H9 (cell line): ENCODE measurements at places on chromosomes 7 and 10. TPM values are rescaled to one million over a fixed set of nuclear protein-coding genes. Genes with fewer than 3 reads are reported as not detected.
A peak's percentile ranks its signal among the peaks of the same experiment; 100 is the strongest.

CNNM1 gene
- total RNA-seq: 0.33 and 0.35 TPM in 2 replicates

DNA sequence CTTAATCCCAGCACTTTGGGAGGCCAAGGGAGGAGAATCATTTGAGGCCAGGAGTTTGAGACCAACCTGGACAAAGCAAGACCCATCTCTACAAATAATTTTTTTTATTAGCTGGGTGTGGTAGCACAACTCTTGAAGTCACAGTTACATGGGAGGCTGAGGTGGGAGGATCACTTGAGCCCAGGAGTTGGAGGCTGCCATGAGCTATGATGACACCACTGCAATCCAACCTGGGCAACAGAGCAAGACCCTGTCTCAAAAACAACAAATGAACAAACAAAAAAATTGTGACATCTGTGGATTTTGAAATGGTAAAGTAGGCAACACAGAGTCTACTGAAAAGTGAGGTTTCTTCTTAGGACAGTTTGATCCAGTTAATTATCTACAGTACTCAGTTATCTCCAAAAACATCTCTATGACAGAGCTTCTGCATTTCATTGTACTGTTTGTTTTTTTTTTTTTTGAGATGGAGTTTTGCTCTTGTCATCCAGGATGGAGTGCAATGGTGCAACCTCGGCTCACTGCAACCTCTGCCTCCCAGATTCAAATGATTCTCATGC is 3.3 kb upstream of the ANKRD61 start:
- DNase-seq: no peak

- DNase-seq: no peak
Measured at GRCh38 chr7:90005836-90006235, 148.4 kb upstream of the STEAP1 start.

DNA sequence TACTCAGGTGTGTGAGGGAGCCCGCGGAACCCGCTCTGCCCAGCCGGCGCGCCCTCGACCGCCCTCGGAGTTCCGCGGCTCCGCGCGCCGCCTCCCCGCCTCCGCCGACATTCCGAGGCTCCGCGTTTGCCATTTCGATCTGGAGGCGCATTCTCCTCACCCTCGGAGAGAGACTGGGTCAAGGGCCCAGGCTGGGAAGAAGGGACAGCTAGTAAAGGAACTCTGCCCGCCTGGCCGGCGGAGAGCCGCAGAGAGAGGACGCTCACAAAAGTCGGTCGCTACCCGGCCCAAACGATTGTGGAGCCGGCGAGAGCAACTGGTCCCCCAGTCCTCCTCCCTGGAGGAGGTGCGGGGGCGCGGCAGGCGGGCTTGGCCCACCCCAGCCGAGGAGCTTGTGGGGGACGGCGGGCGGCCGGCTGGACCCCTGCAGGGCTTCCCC is 74.5 kb upstream of the LEP start:
- peak; percentile 47 for DNase-seq

ZNF107 gene
- 23.3 and 24.7 TPM in 2 replicates for total RNA-seq

KIN gene
- total RNA-seq: 20.9 and 23.4 TPM in 2 replicates

- no peak for DNase-seq
Measured at GRCh38 chr10:16260388-16260787, 176.4 kb upstream of the PTER start.

OPALIN gene
- not detected in 2 replicates for total RNA-seq

- DNase-seq: no peak
Measured at GRCh38 chr10:70190581-70190980, 20.3 kb upstream of the SAR1A start.

HGF gene
- 0.04 and 0.15 TPM in 2 replicates for total RNA-seq

- no peak for DNase-seq
Measured at GRCh38 chr7:50228148-50228547, 76.4 kb upstream of the IKZF1 start.
